ENCODE measurements at places on chromosomes 5 and 9.

GRCh38 chr5:18023986-18024385, 389.7 kb downstream of the TAF11L14 start:
- no peak overlapping the region for H3K4me3 ChIP-seq
- no peak overlapping the region for H3K27ac ChIP-seq
- no peaks in the 10 kb centered on the region for H3K36me3 ChIP-seq
- no peaks in the 10 kb centered on the region for H3K27me3 ChIP-seq

GRCh38 chr5:68898951-68899471, 194.8 kb upstream of the SLC30A5 start:
- H3K4me3 ChIP-seq, result no peak overlapping the region
- H3K27ac ChIP-seq, result no peak overlapping the region

- DNase-seq, result no peak
- no peak overlapping the region for H3K27ac ChIP-seq
- H3K27me3 ChIP-seq, result no peaks in the 10 kb centered on the region
These were observed 82.5 kb downstream of the SEMA6A start for GRCh38 chr5:116492016-116492623.

DNA sequence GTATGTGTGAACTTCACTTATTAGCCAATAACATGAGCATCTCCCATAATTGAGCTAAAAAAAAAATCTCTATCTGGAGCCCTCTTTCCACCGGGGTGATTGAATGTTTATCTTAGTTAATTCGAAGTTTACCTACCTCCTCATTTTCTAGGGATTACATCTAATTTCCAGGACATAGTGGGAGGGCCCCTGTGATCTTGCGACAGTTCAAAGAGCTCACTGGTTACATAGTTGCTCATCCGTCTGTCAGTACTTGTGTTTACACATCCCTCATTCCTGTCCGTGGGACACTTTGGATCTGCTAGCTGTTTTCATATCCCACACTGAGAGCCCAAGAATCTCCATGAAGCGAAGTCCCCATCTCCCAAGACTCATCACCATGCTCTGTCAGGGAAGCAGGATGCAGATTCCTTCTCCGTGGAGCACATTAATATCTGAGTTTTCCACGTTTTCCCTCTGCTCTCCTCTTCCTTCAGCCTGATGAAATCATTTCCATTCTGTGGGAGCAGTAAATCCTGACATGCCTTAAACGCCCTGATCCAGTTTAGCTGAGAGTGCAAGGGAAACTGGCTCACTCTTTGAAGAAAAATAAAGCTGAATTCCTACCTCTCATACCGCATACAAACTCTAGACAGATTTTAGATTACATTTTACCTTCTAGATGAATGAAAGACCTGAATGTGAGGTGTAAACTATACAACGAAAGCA, 10.2 kb upstream of the SFXN1 start:
- no peak for DNase-seq
- H3K4me1 ChIP-seq, result no peaks in the 10 kb centered on the region
- no peaks in the 10 kb centered on the region for H3K27me3 ChIP-seq

DNA sequence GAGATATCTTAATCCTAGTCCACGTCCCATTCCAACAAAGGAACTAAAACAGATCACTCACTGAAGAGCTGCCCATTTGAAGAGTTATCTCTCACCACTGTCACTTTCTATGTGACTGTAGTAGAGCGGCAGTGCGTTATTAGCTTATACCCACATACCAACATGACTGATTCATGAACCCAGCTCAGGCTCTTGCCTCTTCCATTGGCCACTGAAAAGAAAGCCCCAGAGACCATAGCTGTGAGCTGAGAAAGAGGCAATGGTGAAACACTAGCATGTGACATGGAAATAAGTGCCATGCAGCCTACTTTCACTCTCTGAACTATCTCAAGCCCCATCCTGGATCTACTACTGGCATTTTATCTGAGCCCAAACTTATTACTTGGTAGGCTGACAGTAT, 151.7 kb upstream of the MOCS2 start:
- no peak overlapping the region for H3K4me3 ChIP-seq
- DNase-seq, result no peak
- H3K4me1 ChIP-seq, result no peaks in the 10 kb centered on the region
- no peaks in the 10 kb centered on the region for H3K27me3 ChIP-seq

GRCh38 chr5:17046320-17046719, 110.2 kb upstream of the MYO10 start:
- H3K4me3 ChIP-seq, result no peak overlapping the region
- H3K27ac ChIP-seq, result no peak overlapping the region
- H3K27me3 ChIP-seq, result no peaks in the 10 kb centered on the region
- H3K4me1 ChIP-seq, result no peaks in the 10 kb centered on the region
- no peak for DNase-seq

- no peaks in the 10 kb centered on the region for H3K36me3 ChIP-seq
- no peak overlapping the region for H3K27ac ChIP-seq
- DNase-seq, result no peak
- H3K4me1 ChIP-seq, result no peaks in the 10 kb centered on the region
- peak overlapping the region; percentile 65 for H3K4me3 ChIP-seq
These were observed 526 bp upstream of the CD14 start for GRCh38 chr5:140633501-140633900.

GRCh38 chr9:462606-463005, 247.9 kb downstream of the DOCK8 start:
- no peaks in the 10 kb centered on the region for H3K27me3 ChIP-seq
- DNase-seq, result no peak
- H3K36me3 ChIP-seq, result no peaks in the 10 kb centered on the region
- H3K4me3 ChIP-seq, result no peak overlapping the region

DNA sequence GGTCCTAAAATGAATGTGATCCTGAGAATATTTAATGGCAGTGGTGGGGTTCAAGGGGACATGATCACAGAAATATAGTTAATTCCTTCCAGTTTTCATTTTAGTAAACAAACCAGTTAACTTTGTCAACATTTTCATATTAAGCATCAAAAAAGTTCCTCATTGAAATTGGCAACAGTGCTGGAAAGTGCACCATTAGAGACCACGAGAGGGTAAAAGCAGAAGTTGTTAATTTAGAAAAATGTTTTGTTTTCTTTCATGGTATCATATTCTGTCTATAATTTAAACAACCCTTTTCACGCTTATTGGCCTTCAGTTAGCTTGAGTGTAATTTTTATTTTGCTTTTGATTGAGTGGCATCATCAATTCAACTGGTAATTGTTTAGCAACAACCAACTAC, 11.9 kb downstream of the GIN1 start:
- no peaks in the 10 kb centered on the region for H3K4me1 ChIP-seq
- DNase-seq, result no peak
- H3K4me3 ChIP-seq, result no peak overlapping the region

DNA sequence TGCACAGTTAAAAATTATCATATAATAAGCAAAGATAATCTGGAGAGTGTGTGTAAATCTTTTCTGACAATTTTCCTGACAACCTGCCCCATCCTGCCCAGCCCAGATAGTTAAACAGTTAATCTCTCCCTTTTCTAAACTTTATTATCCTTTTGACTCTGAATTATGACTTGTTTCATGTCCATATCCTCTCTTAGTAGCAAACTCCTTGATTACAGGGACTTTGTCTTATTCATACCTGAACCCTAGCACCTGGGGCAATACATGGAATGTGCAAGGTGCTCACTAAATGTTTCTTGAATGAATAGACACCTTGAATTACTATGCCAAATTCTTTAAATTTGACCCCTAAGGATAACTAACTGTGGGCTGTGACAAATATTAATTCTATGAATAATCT, 186.7 kb downstream of the FAM170A start:
- no peak overlapping the region for H3K4me3 ChIP-seq
- no peaks in the 10 kb centered on the region for H3K27me3 ChIP-seq
- H3K27ac ChIP-seq, result no peak overlapping the region
- H3K36me3 ChIP-seq, result no peaks in the 10 kb centered on the region
- DNase-seq, result no peak
- H3K4me1 ChIP-seq, result no peaks in the 10 kb centered on the region

DNA sequence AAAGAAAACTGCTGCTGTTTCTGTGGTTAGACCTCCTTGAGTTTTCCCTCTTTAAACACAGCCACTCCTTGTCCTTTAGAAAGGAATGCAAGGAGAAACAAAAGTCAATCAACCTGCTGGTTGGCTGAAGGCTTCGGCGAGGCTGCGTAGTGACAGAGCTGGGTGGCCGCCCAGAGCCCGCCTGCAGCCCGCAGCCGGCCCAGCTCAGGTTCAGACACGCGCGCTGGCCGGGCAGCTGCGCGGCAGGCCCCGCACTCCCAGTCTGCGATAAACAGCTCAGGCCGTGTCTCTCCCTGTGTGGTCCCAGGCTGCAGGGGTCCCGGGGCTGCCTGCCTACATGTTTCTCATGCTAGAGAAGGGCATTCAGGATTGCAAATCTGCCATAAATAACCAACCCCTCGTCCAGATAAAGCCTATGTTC, 115.4 kb downstream of the HSD17B3 start:
- DNase-seq, result no peak
- H3K4me1 ChIP-seq, result no peaks in the 10 kb centered on the region
- no peaks in the 10 kb centered on the region for H3K36me3 ChIP-seq

DNA sequence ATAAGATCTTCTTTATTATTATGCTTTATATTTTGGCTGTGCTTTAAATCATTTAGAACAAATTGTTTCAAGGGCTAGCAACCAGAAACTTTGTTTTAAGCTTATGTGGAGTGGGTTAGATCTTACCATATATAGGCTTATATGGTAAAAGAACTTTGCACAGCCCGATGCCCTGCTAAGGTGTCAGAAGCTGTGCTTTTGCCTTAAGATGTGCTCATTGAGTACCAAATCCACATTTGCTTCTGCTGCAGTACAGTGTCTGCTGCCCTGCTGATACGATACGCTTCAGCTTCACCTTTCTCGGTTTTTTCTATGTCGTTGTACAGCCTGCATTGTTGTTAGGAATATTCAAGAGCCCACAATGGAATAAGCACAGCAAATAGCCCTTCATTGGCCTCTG, 34.8 kb downstream of the CD180 start:
- peaks cover 5% of the 10 kb centered on the region for H3K4me1 ChIP-seq
- peaks cover 3% of the 10 kb centered on the region for H3K36me3 ChIP-seq
- no peak overlapping the region for H3K27ac ChIP-seq
- DNase-seq, result no peak
- no peaks in the 10 kb centered on the region for H3K27me3 ChIP-seq

- H3K27me3 ChIP-seq, result no peaks in the 10 kb centered on the region
- H3K4me3 ChIP-seq, result no peak overlapping the region
- H3K4me1 ChIP-seq, result no peaks in the 10 kb centered on the region
- H3K27ac ChIP-seq, result no peak overlapping the region
These were observed 9.0 kb downstream of the ECPAS start for GRCh38 chr9:111475195-111475594.

DNA sequence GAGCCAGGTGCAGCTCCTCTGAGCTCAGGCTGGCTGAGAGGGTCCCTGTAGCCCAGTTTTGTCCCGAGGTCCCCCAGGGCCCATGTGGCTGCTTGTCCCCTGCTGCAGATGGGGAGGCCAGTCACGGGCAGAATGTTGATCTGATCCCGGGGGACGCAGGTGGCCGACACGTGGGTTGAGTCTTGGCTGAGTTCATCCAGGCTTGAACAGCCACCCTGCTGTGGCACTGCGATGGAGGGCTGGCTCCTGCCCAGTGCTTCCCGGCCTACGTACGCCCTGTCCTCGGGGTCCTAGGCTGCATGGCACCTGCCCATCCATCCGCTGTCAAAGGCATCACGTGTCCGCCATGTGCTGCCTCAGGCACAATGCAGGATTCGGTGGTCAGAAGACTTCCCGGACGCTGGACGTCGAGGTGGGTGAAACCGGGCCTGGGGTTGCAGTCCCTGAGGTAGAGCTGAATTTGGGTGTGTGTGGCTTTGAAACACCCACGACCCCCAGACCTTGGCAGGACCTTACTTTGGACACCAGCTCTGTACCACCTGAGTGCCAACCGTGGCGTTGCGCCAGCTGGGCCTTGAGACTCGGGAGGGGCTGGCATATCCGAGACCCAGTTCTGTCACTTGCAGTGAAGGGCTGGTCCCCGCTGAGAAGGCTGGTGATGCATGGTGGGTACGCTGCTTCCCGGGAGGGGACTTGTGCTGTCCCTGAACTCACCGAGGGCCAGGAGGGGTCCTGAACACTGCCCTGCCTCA, 22.3 kb downstream of the RXRA start:
- no peak overlapping the region for H3K27ac ChIP-seq
- H3K36me3 ChIP-seq, result no peaks in the 10 kb centered on the region
- no peaks in the 10 kb centered on the region for H3K27me3 ChIP-seq
- no peak for DNase-seq
- no peak overlapping the region for H3K4me3 ChIP-seq

DNA sequence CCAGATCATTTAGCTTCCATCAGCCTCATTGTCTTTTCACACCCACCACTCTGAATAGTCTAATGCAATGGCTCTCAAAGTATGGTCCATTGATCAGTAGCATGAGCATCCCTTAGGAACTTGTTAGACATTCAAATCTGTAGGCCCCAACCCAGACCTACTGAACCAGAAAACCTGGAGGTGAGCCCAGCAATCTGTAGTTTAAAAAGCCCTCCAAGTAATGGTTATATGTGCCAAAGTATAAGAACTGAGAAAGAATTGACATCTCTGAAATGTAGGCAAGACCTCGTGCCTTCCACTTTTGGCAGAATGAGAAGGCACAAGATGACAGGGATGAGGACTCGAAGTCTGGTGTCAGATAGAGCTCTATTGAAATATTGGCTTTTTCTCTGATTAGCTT, 267.6 kb downstream of the TRIM32 start:
- no peak for DNase-seq
- no peak overlapping the region for H3K27ac ChIP-seq
- H3K27me3 ChIP-seq, result no peaks in the 10 kb centered on the region
- H3K4me3 ChIP-seq, result no peak overlapping the region
- H3K36me3 ChIP-seq, result no peaks in the 10 kb centered on the region

- peak; percentile 59 for DNase-seq
- H3K36me3 ChIP-seq, result no peaks in the 10 kb centered on the region
- peaks cover 7% of the 10 kb centered on the region for H3K4me1 ChIP-seq
- no peaks in the 10 kb centered on the region for H3K27me3 ChIP-seq
These were observed 5.4 kb upstream of the HBEGF start for GRCh38 chr5:140351609-140352334.
